Activated naive CD4-positive, alpha-beta T cell treated with anti-CD3 and anti-CD28 coated beads, Interleukin-2, amount 10 ng/mL, durations not matched to agents 5 hours and 36 hours (primary cell): ENCODE measurements at places on chromosomes 4 and X. TPM values are rescaled to one million over a fixed set of nuclear protein-coding genes. Genes with fewer than 3 reads are reported as not detected.

Gene MAGEA11
- total RNA-seq: not detected

Gene CYP2U1
- 3.4 TPM for total RNA-seq

Gene GPR82
- total RNA-seq: not detected

Gene PDE5A
- 0.48 TPM for total RNA-seq

Gene CSAG2
- total RNA-seq: not detected

Gene VCX3A
- total RNA-seq: not detected

Gene TRPC5OS
- not detected for total RNA-seq

Gene C4orf54
- not detected for total RNA-seq

Gene GPR143
- not detected for total RNA-seq

Gene HMX1
- total RNA-seq: not detected

Gene GPR173
- not detected for total RNA-seq

Gene GLRA2
- not detected for total RNA-seq

Gene ELF2
- 44.1 TPM for total RNA-seq

Gene HTN1
- not detected for total RNA-seq

Gene RASL11B
- 0.19 TPM for total RNA-seq

Gene ZNF711
- 0.17 TPM for total RNA-seq

Gene EPGN
- not detected for total RNA-seq

Gene REPS2
- not detected for total RNA-seq

Gene PDZD4
- total RNA-seq: 1.5 TPM

Gene NLGN3
- 1.4 TPM for total RNA-seq

Gene IL21
- total RNA-seq: 0.36 TPM

Gene DIPK2B
- total RNA-seq: not detected

Gene TBX22
- total RNA-seq: not detected

Gene FGFBP1
- not detected for total RNA-seq

Gene RADX
- 5.9 TPM for total RNA-seq

Gene EGF
- not detected for total RNA-seq

Gene ZXDB
- total RNA-seq: 6.7 TPM

Gene HNRNPD
- total RNA-seq: 371 TPM

Gene PLP1
- total RNA-seq: not detected

Gene FAM47A
- not detected for total RNA-seq

Gene GPRASP2
- 0.29 TPM for total RNA-seq

Gene CYTL1
- not detected for total RNA-seq

Gene CSAG3
- total RNA-seq: not detected
